ENCODE measurements at places on chromosomes 13 and 19.

DNA sequence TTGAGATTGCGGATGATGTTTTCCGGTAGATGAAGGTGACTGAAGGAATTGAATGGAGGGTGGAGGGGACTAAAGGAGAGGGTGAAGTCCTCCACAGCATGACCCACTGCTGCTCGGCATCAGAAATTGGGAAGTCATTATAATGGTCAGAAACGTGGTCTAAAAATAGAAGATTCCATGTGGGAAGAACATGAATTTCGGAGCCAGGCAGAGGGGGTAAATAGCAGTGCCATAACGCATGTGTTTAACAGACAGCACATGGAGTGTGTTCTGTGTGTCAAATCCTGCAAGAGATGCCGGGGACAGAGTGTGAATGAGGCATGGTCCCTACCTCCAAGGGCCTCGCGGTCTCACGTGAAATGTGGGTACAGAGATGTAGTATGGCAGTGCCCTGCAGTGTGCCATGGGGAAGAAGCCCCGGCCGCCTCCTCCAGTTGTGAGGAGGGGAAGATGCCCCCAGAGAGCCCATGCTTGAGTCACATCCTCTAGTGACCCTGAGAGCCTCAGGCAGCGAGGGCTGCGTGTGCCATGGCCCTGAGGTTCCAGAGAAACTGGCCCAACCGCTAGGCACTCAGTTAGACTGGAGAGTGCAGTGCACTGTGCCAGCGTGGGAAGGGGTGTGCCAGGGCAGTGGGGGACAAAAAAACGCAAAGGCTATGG is 106.1 kb downstream of the COL4A2 start:
- no peak for DNase-seq

DNA sequence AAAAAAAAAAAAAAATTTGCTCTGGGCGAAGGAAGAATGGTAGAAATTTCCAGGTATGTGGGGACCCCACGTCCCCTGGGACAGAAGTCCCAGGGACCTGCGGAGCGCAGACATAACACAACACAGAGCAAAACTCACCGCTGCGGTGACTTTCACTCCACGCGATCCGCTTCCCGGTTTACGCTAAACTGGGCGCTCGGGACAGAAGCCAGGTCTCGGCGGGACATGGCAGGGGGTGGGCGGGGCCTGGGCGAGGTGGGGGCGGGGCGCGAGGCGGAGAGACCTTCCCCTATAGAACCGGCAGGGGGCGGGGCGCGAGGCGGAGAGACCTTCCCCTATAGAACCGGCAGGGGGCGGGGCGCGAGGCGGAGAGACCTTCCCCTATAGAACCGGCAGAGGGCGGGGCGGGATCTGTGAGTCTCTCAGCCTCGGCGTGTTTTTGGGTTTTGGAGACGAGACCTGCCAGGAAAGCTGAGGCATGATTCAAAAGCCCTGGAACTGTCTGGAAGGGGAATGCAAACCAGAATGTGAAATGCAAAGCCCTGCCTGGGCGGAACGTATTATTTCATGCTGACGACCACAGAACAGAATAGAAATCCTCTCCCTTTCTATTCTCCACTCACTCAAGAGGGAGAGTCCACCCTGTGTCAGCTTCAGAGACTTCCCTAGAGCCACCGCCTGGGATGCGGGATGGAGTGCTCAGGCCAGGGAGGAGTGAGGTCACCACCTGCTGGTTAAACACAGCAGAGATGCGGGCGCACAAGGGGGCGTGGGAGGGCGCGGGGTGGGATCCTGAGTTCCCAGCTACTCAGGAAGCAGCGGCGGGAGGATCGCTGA is 20.2 kb upstream of the ERVV-1 start:
- peak; percentile 61 for DNase-seq

GRCh38 chr13:33968520-33969507 is 150.9 kb downstream of the RFC3 start:
- no peak for DNase-seq

GRCh38 chr13:111845621-111846351 is 221.2 kb upstream of the SOX1 start:
- no peak for DNase-seq

DNA sequence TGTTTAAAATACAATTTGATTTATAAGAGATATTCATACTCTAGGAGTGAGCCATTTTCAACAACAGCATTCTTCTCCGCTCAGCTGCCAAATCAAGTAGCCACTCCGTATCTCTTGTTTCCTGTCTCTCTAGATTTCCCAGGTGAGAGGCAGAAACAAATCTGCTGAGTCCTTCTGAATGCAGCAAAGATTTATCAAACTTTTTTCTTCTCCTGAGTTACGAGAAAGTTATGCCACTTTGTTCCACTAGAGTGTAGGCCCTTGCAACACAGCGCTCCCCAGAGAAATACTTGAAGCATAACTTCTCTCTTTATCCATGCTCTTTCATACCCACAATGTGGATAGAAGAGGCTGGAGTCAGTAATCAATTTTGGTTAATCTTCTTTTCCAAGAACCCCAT is 1960.8 kb downstream of the OLFM4 start:
- DNase-seq = peak; percentile 5

GRCh38 chr19:31976775-31977536 is 368.5 kb upstream of the ZNF507 start:
- no peak for DNase-seq

DNA sequence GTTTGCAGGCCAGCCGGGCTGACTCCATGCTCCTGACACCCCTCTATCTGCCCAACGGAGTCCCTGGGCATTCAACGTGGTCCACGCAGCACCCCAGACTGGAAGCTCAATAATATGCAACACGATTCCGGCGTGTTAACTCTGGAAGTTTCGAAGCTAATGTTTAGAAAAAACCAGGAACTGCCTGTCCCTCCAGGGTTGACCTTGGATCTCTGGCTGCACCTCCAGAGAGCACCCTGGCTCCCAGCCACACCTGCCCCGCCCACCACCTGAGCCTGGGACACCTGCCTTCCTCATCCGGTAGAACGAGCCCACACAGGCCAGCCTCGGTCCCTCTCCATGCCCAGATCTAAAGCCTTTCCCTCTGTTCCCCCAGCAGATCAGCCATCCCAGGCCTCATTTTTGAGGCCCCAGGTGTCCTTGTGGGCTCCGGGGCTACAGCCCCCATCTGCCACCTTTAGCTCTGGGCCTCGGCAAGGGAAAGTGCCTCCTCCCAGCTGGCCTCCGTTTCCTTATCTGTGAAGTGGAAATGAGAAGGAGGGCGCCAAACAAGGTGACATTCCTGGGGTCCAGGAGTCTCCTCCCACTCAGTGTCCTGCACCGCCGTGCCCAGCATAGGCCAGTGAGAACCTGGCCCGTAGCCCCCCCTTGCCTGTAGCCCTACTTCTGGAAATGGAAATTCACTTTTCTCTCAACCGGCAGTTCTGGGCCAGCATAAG is 38.7 kb downstream of the KLF2 start:
- no peak for DNase-seq

GRCh38 chr13:87235621-87236020 is 435.6 kb upstream of the SLITRK5 start:
- DNase-seq = no peak

DNA sequence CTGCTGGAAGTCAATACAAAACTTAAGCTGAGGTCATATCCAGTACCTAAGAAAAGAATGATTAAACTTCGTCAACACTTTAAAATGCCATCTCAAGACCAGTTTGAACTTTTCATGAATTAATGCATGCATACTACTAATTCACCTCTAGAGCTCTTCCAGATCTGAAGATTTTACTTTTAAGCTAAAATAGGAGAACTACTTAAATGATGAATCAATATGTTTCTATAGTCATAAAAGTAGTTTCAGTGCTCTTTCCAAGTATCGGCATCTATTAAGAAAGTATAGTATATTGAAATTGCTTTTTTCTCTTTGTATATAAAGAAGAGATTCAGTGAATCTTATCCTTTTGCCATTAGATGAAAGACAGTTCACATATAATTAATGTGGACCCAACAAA is 1123.9 kb downstream of the PCDH9 start:
- no peak for DNase-seq

DNA sequence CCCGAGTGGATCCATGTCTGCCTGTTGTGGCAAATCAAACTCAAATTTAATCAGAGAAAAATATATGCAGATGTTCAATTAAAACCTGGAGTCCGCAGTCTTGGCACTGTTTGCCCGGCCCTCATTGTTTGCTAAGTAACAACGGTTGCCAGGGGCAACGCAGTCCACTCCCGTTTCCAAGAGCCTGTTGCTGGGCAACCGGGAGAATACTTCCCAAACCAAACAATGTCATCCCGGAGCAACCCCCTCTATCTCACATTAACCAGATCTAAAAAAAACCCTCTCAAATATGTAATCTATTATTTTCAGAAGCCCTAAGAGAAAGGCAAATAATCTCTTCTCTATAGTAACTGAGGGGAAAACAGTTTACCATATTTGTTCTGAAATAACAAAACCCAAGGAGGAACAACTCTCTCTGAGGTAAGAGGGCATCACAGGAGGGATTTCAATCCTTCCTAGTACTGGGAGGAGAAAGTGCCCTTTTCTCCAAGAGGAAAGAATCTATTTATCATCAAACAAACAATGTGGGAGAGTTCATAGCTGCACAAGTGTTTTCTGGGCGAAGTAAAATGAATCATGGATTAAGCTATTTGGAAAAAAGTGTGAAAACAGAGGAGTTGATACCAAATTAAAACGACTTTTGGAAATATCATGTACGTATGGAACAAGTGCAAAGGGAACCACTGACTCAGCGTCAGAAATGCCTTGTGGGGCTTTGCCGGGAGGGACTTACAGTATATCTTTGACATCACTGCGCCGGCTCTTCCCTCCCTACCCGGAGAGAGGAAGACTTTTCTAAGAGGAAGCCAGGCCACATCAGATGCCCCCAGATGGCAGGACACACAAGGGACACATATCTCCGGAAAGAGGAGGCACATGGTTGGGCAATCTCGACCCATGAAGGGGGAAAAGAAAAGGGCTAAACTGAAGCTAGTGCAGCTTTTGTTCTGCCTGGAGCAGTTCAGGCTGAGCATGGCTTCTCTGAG is 43.3 kb downstream of the RFX2 start:
- no peak for DNase-seq

DNA sequence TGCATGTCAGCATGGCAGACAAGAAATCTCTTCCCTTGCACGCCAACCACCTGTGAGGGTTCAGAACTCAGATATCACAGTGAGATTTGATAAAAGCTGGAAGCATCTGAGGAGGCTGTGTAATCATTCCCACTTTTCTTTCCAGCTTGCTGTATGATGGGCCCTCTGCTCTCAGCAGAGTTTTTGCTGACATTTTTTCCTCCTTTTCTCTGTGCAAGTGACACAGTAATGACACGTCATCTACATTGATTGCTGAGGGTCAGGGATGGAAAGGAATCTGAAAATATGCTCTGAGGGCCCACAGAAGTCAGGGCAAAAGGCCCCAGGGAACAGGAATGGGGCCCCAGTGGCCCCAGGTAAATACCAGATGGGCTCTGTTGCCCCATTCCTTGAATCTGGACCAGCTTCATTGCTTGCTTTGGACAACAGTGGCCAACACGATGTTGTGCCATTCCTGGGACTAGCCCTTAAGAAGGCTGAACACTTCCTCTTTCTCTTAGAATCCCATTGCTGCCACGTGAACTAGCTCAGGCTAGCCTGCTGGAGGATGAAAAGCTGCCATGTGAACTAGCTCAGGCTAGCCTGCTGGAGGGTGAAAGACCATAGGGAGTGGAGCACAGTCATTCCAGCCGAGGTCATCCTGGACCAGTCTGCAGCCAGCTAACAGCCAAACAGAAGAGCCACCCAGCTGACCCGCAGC is 68.2 kb downstream of the CACNA1A start:
- no peak for DNase-seq

GRCh38 chr19:35459414-35460082 is 11.5 kb downstream of the FFAR2 start:
- DNase-seq = no peak

DNA sequence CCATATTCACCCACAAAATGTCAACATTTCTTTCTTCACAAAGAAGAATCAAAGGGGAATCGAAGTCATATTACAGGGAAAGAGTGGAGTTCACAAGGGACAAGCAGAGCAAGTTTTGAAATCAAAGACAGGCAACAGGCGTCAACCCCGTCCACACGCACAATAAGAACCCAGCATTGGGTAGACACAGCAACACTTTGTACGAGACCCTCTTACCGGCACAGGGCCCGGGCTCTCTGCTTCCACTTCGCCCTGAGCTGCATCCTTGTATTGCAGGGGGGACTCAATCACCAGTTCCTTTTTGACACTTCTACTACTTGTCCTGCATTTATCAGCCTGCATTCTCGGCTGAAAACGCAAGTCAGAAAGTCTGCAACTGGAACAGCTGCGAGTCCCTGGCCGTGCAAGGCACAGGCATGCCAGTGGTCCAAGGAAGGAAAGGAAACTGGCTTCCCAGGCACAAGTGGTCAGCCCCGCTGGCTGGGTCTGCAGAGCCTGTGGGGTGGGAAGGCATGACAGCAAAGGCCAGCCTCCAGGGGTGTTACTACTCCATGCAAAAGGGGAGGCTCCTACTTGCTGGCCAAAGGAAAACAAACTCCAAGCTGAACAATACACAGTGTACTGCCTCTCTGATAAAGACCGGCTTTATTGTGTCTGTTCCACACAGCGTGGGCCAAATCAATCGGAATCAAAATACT is at the start of gene DOCK9:
TSS of gene DOCK9 (minus strand) at position 497 of the 698 bp plus-strand sequence. CDS start at position 342, 155 bp downstream.
- DNase-seq = peak; percentile 12

DNA sequence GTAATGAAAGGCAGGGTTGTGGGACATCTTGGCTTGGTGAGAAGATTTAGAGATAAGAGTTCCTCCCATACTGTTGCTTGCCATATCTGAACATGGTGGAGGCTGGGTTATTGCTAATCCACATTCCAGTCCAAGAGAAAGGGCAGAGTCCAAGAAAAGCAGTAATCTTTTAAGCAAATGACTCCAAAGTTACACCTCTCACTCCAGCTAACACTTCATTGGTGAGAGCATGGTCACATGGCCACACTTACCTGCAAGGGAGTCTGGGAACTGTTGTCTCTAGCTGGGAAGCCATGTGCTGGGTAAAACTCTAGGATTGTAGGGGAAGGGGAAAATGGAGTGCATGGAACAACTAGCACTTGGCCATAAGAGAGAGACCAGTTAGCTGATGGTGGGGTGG is 5.6 kb downstream of the C19orf81 start:
- no peak for DNase-seq

GRCh38 chr13:73833325-73834070 is 300.7 kb downstream of the KLF12 start:
- no peak for DNase-seq

- DNase-seq = no peak
Observed at GRCh38 chr19:45515807-45516401, 8.6 kb downstream of the VASP start.

DNA sequence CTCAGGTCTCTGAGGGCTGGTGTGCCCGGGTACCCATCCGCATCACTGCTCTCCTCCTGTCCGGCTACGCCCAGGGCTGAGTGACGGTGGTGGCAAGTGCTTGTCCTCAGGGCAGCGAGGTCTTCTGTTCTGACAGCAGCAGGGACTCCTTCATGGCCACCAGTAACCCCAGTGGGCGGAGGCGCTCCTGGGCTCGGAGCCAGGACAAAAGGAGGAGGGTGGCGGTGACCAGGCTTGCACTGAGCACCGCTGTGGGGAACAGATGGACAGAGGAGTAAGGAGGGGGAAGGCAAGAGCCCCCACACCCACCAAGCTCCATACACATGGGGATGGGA is 5.8 kb downstream of the CD320 start:
- DNase-seq = no peak

DNA sequence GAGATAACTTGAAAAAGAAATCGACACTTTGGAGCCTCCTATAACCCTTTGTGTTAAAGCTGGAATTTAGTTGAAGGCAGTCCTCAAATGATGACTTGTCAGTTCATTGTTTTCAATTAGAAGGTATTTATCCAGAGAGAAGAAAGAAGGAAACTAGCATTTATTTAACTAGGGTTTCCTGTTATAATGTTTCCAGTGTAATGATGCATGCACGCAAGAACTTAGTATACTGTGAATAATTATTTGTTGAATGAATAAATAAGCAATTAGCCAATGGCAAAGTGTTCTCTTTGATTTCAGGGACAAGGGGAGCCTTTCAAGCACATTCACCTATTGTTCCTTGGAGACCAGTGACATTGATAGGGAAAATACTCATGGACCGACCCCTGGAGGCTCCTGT is 307.4 kb downstream of the KLF5 start:
- DNase-seq = no peak
